ENCODE measurements at places on chromosomes 11 and 22. TPM values are rescaled to one million over a fixed set of nuclear protein-coding genes. Genes with fewer than 3 reads are reported as not detected.

The SPTBN2 gene
- total RNA-seq, result 31.6 TPM

The OR51B4 gene
- 12.8 TPM for total RNA-seq

GRCh38 chr11:17600316-17601255, 53.5 kb downstream of the OTOG start:
- no peak for DNase-seq

GRCh38 chr11:33476945-33477606, 219.9 kb downstream of the HIPK3 start:
- peak; percentile 13 for DNase-seq

DNA sequence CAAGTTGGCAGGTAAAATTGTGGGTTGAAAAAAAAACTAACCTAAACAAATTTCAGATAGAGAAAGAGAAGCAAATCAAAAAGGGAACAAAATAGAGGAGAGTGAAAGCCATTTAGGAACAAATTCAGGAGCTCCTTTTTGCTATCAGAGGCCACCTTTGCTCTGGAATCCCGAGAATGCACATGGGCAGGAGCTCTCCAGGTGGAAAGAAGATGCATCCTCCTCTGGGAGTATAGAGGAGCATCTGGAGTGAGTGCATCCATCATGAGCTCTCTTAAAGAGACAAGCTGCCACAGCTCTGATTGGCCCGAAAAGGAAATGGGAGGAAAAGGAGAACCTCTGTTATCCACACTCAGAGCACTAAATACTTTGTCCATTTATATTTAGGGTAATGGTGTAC, 26.3 kb downstream of the MRGPRX1 start:
- DNase-seq, result no peak

DNA sequence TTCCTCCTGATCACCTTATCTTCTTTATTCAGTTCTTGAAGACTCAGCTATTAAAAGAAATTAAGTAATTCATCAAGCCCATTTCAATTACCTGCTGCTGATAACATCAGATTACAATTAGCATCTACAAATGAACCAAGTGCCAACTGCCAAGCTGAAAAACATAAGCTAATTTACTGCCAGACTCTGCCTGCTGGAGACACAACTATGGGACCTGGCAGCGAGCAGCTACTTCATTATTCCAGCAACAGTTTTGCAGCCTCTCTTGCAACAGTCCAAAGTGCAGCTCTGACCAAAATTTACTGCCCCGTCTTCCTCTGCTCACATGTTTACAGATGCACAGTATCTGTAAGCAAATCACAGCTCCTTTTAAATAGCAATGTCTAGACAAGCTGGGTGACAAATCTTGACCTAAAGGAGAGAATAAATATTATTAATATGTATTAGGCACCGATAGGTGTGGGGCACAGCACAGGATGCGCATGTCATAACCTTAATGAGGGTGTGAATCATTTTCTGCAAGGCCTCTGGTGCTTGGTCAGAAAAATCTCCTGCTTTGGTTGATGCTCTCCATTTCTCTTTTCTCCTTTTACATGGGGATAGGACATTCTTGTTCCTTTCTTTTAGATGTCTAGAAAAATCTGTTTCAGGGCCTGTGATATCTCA, 232.2 kb upstream of the PITPNB start:
- DNase-seq, result no peak

DNA sequence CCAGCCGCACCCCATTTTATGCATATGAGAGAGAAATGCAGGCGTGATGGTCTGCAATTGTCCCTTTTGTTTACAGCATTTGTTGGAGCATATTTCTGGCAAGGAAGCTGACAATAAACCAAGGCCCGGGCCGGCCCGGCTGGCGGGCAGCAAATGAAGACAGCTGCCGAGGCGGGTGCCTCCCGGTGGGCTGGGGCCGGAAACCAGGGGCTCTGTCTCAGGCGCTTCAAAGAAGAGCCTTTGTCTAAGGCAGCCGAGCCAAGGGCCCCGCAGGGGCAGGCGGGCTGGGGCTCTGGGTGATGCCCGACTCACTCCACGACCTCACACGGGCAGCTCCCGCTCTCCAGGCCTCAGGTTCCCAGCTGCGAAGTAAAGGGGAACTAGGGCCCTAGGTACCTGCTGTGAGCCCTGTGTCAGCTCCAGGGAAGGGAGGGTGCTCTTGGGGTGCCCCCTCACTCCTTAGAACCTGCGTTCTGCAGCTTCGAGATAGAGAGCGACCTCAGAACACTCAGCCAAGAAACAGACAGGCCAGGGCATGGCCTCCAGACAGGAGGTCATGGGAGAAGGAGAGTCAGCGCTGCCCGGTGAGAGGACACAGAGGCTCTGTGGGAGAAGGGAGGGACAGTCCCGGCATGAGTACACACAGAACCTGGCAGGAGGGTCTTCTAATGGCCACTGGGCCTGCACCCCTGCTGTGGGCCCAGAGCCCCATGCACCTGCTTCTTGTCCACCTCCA, 2.4 kb downstream of the LINC01488 start:
- DNase-seq, result no peak

- no peak for DNase-seq
Observed at GRCh38 chr11:43493431-43493830, 134.7 kb downstream of the TTC17 start.

GRCh38 chr11:86726118-86726753, 53.8 kb upstream of the ME3 start:
- DNase-seq, result peak; percentile 76

- DNase-seq, result no peak
Observed at GRCh38 chr11:14894657-14895598, 2.9 kb upstream of the CYP2R1 start.

DNA sequence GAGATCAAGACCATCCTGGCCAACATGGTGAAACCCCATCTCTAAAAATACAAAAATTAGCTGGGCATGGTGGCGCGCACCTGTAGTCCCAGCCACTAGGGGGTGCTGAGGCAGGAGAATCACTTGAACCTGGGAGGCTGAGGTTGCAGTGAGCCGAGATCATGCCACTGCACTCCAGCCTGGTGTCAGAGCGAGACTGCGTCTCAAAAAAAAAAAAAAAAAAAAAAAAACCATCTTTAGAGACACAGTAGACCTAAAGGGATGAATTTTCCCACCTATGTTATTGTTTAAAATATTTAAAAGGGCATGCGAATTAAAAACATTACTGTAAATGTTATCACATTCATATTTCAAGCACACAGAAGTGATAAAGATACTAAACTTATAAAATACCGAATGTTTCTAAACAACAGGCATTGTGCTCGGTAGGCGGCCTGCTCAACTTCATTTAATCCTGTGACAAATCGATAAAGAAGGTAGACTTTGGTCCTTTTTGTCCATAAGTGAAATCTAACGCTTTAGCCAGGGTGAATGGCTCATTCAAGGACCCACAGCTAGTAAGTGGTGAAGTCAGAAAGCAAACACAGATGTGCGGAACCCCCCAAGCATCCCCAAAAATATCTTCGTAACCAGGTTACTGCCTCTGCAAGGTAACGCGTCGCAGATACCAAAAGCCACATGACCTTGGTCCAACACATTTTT, 16.1 kb downstream of the NCAPD3 start:
- DNase-seq, result no peak

- DNase-seq, result no peak
Observed at GRCh38 chr11:409600-410483, 5.0 kb downstream of the SIGIRR start.

All from A172 (cell line).